ENCODE measurements at places on chromosomes 13 and 19.

DNA sequence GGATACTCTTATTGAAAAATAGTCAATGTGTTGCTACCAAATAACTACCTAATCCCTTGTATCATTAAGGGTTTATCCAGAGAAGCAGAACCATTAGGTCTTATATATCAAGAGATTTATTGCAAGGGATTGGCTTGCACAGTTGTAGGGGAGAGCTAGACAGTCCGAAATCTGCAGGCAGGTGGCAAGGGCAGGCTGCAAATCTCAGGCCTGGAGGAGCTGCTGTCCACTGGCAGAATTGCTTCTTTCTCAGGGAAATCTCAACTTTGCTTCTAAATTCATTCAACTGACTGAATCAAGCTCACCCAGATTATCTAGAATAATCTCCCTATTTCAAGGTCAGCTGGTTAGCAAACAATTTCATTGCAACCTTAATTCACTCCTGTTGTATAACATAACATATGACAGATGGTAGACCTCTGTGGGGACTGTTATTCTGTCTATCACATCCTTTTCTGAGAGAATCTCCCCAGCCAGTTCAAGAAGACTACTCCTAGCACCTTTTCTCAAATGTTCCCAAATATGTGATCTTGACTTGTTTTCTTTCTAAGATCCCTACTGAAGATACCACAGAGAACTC lies 194.2 kb downstream of the NHLRC3 start:
- no peak for DNase-seq

GRCh38 chr19:42154471-42155323 lies 22.5 kb upstream of the POU2F2 start:
- no peak for DNase-seq

GRCh38 chr19:47107953-47108746 lies 5.4 kb downstream of the ZC3H4 start:
- no peak for DNase-seq

GRCh38 chr19:4707956-4708650 lies 15.5 kb downstream of the DPP9 start:
- DNase-seq, result no peak

- DNase-seq, result no peak
Measured at GRCh38 chr19:51514866-51515481, 13.4 kb upstream of the SIGLEC12 start.

DNA sequence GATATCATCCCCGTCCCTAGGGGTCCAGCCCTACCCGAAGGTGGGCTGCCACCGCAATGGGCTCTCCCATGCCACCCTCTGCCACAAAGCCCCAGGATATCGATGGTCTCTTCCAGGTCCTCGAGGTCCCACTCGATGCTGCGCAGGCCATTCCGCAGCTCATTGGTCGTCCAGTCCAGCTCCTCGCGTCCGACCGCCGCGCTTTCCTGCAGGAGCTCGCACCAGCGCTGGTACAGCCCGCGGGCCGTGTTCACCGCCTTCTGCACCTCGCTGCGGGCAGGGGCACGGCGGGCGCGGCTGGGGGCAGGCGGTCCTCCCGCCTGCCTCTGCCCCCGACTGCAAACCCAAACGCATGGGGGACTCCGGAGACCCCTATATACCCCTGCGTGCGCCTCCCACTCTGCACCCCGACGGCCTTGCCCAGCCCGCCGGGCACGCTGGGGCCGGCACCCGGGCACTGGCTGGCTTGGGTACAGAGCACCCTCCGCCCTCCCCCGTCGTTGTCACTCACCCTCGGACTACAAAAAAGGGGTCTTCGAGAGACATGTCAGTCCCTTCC lies 468 bp downstream of the STX10 start:
- no peak for DNase-seq
